ENCODE measurements at places on chromosomes 1 and 21.

- DNase-seq, result no peak
Observed at GRCh38 chr1:83500987-83501591, 497.8 kb downstream of the TTLL7 start.

DNA sequence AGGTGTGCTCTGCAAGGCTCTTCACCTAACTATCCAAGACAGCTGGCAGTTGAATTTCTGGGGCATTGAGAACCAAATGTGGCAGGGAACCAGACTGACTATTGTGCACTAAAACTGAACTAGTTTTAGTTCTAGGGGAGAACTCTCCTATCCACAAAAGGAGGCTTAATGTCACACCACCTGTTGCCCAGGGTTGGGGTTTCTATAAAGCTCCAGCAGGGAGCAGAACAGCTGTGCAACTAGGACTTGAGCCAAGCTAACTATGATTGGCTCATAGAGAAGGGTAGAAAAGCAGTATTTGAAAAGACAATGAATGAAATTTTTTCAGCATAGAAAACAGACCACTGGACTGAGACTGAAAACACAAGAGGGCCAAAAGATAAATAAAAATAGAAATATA lies 53.3 kb upstream of the FGGY start:
- peak; percentile 79 for DNase-seq

GRCh38 chr1:21337454-21337927 lies 47.2 kb upstream of the ECE1 start:
- DNase-seq, result no peak

GRCh38 chr1:153775458-153776327 lies 486 bp downstream of the SLC27A3 start:
- peak; percentile 81 for DNase-seq
